KBM-7 (cell line): ENCODE measurements at places on chromosomes 12 and 14.

GRCh38 chr12:93419388-93420034, 22.2 kb downstream of the UBE2N start:
- DNase-seq: peak; percentile 68

- DNase-seq: no peak
Observed at GRCh38 chr12:51759695-51760094, 88.8 kb downstream of the FIGNL2 start.

- peak; percentile 57 for DNase-seq
Observed at GRCh38 chr14:92973261-92973797, 50.4 kb downstream of the CHGA start.

GRCh38 chr12:97927977-97928376, 465.4 kb downstream of the RMST start:
- no peak for DNase-seq

DNA sequence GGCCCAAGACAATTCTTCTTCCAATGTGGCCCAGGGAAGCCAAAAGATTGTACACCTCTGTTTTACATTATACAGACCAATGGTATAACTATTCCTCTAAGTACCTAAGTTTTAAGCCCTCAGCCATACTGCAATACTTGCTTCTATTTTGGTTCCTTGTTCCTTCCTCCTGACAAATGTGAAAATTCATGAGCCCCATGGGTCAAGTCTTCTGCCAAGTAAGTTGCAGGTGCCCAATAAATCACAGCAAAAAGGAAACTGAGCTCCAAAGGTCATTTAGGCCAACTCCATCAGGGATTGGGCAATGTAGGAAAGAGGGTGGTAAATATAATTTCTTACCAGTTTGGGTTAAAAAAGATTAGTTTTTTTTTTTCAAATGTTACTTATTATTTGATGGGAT, 57.7 kb upstream of the NPFF start:
- no peak for DNase-seq

DNA sequence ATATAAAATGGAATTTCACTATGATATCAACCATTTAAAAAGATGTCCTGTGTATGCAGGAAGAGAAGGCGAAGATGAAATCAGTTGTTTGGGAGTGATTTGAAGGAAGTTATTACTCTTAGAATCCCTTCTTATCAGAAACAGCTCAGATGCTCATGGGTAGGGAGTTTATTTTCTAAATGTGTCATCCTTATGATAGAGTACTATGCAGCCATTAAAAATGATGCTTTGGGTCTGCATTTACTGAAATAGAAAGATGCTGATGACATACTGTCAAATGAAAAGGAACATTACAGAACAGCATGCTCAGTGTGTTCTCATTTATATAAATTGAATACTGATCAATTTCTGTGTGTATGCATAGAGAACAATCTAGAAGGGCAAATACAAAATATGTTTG, 69.8 kb upstream of the MED13L start:
- no peak for DNase-seq

DNA sequence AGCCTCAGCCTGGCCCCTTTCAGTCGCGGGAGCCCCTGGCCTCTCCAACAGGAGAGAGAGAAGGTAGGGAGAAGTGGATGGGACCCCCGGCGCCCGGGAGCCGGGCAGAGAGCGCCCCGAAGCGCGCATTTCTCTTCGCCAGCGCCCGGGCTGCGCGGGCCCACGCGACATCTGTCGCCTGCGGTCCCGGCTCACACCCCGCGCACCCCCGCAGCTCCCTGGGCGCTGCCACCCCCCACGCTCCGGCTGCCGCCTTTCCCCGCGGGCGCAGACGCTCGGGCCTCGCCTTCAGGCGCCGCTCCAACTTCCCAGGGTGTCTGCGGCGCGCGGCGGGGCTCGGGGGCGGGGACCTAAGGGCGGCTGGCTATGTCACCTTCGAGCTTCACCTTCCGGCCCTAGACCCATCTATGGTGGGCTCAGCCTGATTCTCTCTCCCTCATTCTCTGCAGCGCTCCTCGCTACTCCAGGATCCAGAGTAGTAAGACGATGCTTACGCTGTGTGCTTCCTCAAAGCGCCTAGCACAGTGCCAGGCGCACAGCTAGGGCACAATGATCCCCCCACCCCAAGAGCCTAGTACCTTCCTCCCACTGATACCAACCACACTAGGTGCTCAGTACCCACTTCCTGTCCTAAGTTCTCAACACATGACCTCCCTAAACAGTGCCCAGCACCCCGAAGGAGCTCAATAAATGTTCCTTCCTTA, 1.6 kb downstream of the HRK start:
- DNase-seq: no peak

GRCh38 chr14:63993992-63994391, 141.2 kb downstream of the SYNE2 start:
- no peak for DNase-seq

DNA sequence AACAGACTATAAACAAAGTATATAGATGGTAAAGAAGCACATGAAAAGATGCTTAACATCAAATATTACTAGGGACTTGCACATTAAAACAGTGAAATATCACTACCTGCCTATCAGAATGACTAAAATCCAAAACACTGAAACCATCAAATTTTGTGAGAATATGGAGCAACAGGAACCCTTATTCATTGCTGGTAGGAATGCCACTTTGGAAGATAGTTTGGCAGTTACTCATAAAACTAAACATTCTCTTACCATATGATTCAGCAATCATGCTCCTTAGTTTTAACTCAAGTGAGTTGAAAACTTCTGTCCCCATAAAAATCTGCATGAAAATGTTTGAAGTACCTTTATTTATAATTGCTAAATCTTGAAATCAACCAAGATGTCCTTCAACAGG, 297.6 kb downstream of the DAD1 start:
- DNase-seq: no peak

- DNase-seq: no peak
Observed at GRCh38 chr14:44531658-44532057, 24.6 kb upstream of the FSCB start.
